ENCODE measurements at places on chromosomes 11 and 22. TPM values are rescaled to one million over a fixed set of nuclear protein-coding genes. Genes with fewer than 3 reads are reported as not detected.

Gene ZPR1
- total RNA-seq, result 77.6 TPM

DNA sequence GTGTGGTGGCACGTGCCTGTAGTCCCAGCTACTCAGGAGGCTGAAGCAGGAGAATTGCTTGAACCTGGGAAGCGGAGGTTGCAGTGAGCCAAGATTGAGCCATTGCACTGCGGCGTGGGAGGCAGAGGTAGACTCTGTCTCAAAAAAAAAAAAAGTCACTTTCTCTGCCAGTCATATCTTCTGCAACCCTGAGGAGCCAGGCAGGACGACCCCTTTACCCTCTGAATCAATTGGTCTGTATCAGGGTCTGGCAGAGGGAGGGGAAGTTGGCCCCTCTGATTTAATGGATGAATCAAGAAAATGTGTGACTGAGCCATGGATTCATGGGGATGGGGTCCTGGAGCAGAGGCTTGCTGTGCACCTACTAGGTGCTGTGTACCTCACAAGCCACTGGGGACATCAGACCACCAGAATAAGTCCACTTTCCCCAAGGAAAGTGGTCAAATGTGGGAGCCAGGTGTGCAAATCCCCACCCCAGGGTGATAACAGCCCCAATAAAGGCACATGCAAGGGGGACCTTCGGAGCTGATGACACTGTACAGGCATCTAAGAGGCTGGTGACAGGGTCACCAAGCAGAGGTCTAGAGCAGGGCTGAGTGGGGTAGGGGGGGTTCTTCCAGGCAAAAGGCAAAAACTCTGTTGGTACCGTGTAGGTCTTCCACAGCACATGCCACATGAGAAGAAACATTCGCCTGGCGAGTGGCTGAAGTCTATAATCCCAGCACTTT lies 29.0 kb downstream of the TXN2 start:
- H3K4me3 ChIP-seq, result peak overlapping the region; percentile 73
- H3K4me1 ChIP-seq, result peaks cover 51% of the 10 kb centered on the region
- H3K27me3 ChIP-seq, result no peaks in the 10 kb centered on the region
- H3K36me3 ChIP-seq, result no peaks in the 10 kb centered on the region
- peak overlapping the region; percentile 16 for H3K27ac ChIP-seq
- peak; percentile 31 for DNase-seq

DNA sequence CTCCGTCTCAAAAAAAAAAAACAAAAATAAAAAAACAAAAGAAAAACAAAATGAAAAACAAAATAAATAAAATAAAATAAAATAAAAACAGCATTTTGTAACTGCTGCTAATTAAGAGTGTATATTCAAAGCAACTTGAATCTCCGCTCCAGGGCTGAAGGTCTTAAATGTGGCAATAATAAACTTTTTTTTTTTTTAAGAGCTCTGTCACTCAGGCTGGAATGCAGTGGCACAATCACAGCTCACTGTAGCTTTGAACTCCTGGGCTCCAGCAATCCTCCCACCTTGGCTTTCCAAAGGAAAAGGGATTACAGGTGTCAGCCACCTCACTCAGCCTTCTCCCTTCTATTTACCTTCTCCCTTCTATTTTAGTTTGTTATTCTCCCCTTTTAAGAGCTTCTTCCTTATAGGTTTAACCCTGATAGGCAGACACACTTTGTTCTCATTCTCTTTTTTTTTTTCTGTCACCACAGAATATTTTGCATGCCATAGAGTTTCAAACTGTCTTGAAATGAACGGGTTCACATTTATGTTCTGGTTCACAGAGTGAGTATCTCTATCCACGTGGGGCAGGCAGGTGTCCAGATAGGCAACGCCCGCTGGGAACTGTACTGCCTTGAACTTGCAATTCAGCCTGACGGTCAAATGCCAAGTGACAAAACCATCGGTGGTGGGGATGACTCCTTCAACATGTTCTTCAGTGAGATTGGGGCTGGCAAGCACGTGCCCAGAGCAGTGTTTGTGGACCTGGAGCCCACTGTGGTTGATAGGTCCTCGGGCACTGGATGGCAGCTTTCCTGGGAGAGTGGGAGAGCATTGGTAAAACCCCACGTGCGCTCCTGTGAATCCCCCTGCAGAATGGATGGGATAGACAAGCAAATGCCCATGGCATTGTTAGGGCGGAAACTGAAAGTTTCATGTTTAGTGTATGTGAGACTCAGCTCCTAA lies 19.4 kb downstream of the LRRC74B start:
- no peaks in the 10 kb centered on the region for H3K27me3 ChIP-seq
- H3K36me3 ChIP-seq, result no peaks in the 10 kb centered on the region
- DNase-seq, result no peak
- no peak overlapping the region for H3K4me3 ChIP-seq
- peak overlapping the region; percentile 73 for H3K27ac ChIP-seq

DNA sequence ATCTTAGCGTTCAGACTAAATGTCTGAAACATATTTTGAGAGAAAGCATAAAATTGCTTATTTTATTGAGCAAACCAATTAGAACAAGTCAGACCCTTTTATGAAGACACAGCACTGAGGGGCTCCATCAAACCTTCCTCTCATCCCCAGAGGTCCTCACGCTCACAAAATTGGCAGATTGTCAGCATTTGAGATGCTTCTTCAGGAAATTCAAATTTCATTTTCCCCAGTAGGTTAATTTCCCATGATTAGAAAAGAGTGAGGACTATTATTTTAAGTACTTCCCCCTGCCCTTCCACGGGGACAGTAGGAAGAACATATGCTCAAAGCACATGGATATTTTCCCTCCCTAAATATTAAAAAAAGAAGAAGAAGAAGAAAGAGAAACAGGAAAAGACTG lies 851.8 kb downstream of the BRD1 start:
- H3K27ac ChIP-seq, result no peak overlapping the region
- no peaks in the 10 kb centered on the region for H3K36me3 ChIP-seq
- no peaks in the 10 kb centered on the region for H3K4me1 ChIP-seq
- H3K27me3 ChIP-seq, result peaks cover 38% of the 10 kb centered on the region
- no peak for DNase-seq
- H3K4me3 ChIP-seq, result no peak overlapping the region

- DNase-seq, result no peak
- no peak overlapping the region for H3K27ac ChIP-seq
- H3K4me3 ChIP-seq, result no peak overlapping the region
- no peaks in the 10 kb centered on the region for H3K4me1 ChIP-seq
Measured at GRCh38 chr11:120272303-120272702, 32.4 kb downstream of the POU2F3 start.
